ENCODE measurements at places on chromosomes 5 and 9.

DNA sequence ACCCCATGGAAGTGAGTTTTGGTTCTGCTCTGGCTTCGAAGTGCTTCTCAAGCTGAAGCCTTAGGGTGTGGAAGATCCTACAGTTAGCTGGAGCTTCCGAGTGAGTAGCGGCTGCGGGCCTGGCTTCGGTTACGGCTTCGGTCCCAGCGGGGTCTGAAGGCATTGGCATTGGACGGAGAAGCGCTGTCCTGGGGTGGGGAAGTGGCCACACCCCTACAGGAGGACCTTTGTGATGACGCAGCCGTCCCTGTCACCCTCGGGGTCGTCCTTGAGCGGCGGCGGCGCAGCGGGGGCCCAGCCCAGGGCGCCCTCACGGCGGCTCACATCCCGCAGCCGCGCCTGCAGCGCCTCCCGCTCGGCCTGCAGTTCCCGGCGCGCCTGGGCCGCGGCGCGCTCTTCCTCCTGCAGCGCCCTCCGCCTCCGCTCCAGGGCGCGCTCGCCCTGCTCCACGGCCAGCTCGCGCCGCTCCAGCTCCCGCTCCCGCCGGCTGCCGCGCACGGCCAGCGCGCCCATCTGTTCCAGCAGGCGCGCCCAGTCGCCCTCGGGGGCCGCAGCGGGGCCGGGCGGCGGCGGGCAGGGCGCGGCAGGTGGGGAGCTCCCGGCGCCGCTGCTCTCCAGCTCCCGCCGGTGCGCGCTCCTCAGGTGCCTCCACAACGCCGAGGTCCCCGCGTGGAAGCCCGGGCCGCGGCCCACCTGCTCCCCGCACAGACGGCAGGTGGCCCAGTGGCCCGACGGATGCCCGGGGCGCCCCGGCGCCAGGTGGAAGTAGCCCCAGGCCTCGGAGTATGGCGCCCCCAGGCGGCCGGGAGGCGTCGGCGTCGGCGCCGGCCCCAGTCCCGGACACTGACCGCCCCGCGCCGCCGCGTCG lies 9.9 kb downstream of the ZBED3 start:
- H3K27me3 ChIP-seq = no peaks in the 10 kb centered on the region
- H3K27ac ChIP-seq = no peak overlapping the region
- no peaks in the 10 kb centered on the region for H3K36me3 ChIP-seq
- peaks cover 9% of the 10 kb centered on the region for H3K4me1 ChIP-seq
- peak overlapping the region; percentile 58 for H3K4me3 ChIP-seq
- DNase-seq = peak; percentile 85

GRCh38 chr5:148290271-148291195 lies 21.7 kb upstream of the SPINK7 start:
- H3K36me3 ChIP-seq = no peaks in the 10 kb centered on the region
- H3K4me1 ChIP-seq = no peaks in the 10 kb centered on the region
- H3K4me3 ChIP-seq = no peak overlapping the region
- DNase-seq = peak; percentile 51
- H3K27ac ChIP-seq = no peak overlapping the region

- H3K27me3 ChIP-seq = peaks cover 25% of the 10 kb centered on the region
- no peaks in the 10 kb centered on the region for H3K36me3 ChIP-seq
- H3K27ac ChIP-seq = no peak overlapping the region
- no peak overlapping the region for H3K4me3 ChIP-seq
- no peaks in the 10 kb centered on the region for H3K4me1 ChIP-seq
- no peak for DNase-seq
Measured at GRCh38 chr5:42621242-42621641, 135.4 kb upstream of the CCDC152 start.

DNA sequence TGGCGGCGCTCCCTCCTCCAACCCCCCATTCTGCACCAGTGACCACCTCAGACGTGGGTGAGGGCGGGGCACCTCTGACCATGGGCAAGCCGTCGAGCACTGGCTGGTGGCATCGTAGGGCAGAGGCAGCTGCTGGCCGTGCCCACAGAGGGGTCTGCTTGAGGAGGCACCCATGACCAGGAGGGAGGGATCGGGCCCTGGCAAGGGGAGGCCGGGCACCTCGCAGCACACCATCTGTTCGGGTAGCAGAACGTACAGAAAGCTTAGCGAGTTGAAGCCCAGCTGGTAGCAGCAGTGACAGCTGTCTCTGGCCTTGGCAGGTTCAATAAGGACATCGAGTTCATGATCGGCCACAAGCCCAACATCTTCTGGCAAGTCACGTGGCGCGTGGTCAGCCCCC lies 4.3 kb upstream of the SLC6A18 start:
- no peaks in the 10 kb centered on the region for H3K36me3 ChIP-seq
- DNase-seq = no peak
- H3K4me3 ChIP-seq = no peak overlapping the region

- H3K36me3 ChIP-seq = no peaks in the 10 kb centered on the region
- H3K4me3 ChIP-seq = no peak overlapping the region
- H3K27me3 ChIP-seq = peaks cover 46% of the 10 kb centered on the region
Measured at GRCh38 chr9:85248514-85249312, 493.0 kb downstream of the AGTPBP1 start.

- H3K36me3 ChIP-seq = no peaks in the 10 kb centered on the region
- H3K27ac ChIP-seq = no peak overlapping the region
- 0 out of 2 replicates have a peak, but pooled peaks cover 3% of the 10 kb centered on the region for H3K4me1 ChIP-seq
- peak overlapping the region; percentile 77 for H3K4me3 ChIP-seq
- no peak for DNase-seq
Measured at GRCh38 chr5:157671592-157672330, 428 bp downstream of the C5orf52 start.

GRCh38 chr5:84080908-84081307 lies 303.8 kb downstream of the EDIL3 start:
- DNase-seq = no peak
- no peak overlapping the region for H3K27ac ChIP-seq
- no peak overlapping the region for H3K4me3 ChIP-seq
- no peaks in the 10 kb centered on the region for H3K4me1 ChIP-seq

GRCh38 chr5:66239034-66239433 lies 94.9 kb downstream of the SREK1 start:
- H3K36me3 ChIP-seq = no peaks in the 10 kb centered on the region
- no peak overlapping the region for H3K4me3 ChIP-seq
- no peak for DNase-seq
- peaks cover 5% of the 10 kb centered on the region for H3K4me1 ChIP-seq
